ENCODE measurements at places on chromosomes 2 and 18.
A peak's percentile ranks its signal among the peaks of the same experiment; 100 is the strongest.

DNA sequence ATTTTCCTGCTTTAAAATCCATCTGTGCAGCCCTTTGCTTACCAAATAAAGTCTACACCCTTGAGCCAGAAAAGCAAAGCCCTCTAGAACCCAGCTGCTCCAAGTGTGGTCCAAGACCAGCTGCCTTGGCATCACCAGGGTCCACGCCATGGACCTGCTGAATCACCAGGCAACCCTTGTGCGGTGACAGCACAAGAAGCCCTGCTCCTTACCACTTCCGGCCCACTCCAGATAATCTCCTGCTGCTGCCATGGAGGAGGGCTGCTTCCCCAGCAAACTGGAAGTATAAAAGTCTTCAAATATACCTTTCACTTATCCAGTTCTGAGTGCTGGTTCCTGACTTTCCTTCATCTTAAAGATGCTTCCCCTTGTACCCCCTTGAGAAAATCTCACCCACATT lies 106.0 kb upstream of the PKDCC start:
- no peak for DNase-seq

DNA sequence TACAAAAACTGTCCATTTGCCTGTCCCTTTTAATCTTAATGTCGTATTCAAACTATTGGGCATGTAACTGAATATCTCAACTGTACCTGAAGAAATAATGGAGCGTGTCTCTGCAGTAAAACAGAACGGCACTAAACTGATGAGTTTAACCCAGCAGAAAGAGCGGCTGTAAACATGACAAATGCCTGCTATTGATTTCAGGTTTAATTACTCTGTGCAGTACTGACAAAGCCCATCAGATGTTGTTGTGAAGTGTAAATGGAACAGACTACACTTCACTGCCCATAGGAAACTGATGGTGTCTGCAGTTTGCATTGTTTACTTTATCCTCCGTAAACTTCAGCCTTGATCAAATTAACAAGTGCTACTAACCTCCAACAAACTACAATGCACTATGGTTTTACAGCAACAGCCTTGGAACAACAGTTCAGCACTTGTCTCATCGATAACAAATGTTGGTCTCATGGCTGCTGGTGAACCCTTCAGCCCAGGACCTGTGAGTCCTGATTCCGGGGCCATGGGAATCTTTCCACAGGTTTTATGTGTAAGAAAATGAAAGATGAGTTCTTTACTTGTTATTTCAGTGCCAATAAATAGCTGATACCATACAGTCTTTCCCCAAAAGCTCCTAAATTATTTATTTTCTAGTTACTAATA lies 316.5 kb downstream of the CCDC178 start:
- no peak for DNase-seq

DNA sequence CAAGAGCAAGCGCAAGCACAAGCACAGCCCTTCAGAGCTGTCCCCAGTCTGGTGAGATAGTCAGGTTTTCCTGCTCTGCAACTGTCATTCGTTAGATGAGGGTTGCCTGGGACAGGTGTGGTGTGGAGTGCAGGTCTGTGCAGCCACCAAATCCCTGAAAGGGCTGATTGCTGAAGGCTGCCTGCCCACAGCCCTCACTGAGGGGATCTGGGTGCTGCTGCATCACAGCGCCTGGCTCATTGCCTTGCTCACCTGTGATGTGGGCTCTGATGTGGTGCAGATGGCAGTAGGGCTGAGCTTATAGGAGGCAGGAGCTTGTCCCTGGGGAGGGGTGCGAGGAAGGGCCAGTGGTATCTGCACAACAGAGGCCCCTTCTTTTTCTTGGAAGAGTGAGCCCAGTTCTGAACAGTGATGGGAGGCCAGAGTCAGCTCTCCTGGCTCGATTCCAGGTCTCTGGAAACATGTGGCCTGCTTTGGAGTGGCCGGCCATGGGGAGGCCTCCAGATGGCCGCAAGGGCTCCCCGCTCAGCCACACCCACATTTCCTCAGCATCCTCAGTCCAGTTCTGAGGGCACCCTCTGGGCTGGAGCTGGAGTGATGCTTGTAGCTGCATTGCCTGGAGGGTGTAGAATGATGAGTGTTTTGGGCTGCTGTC lies 11.4 kb downstream of the UBE2F start:
- no peak for DNase-seq

- no peak for DNase-seq
Measured at GRCh38 chr2:37105150-37105549, 20.8 kb downstream of the GPATCH11 start.

- no peak for DNase-seq
Measured at GRCh38 chr18:63904694-63905093, 3.1 kb upstream of the SERPINB10 start.

DNA sequence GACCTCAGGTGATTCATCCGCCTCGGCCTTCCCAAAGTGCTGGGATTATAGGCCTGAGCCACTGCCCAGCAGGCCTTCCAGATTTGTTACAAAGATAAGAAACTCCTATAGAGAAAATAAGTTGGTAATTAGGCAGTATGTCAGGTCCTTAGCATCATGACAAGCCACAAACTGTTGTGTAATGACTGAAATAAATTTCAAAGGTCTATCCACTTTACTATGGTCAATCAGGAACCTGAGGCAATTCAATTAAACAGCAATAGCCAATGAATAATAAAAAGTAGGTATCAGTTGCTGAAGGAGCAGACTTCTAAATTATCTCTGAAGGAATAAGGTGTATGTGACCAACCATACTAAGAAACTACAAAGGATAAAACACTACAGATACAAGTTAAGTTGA lies 62.4 kb upstream of the ATIC start:
- DNase-seq = no peak

DNA sequence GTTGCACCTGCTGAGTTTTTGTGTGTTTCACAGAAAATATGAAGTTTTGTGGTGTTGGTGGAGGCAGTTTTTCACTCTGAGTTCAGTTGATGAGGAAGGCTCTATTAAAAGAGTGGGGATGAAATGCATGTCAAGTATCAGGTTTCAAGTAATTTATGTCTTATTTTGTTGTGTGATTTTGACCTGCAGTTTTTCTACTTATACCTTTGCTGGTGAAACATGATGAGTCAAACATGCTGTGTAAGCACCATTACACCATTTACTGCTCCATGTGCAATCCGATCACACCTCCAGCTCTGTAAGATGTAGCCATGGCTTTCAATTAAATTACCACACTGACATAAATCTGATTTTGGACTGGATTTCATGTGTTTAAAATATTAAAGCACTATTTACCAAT lies 174.5 kb upstream of the ZEB2 start:
- peak; percentile 0 for DNase-seq

DNA sequence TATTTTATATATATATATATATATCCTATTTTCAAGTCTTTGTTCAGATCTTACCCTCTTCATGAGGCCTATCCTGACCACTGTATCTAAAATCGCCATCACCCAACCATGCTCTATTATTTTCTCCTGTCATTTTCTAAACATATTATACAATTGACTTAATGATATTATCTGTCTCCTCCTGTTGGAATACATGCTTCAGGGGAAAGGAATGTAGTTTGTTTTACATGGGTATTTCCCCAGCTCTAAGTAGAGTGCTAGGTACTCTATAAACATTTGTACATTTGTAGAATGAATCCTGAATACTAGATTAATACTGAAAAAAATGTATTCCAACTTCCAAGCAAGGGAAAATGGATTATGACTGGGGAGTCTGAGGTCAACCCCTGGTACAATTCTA lies 26.2 kb downstream of the TTC21B start:
- DNase-seq = no peak

DNA sequence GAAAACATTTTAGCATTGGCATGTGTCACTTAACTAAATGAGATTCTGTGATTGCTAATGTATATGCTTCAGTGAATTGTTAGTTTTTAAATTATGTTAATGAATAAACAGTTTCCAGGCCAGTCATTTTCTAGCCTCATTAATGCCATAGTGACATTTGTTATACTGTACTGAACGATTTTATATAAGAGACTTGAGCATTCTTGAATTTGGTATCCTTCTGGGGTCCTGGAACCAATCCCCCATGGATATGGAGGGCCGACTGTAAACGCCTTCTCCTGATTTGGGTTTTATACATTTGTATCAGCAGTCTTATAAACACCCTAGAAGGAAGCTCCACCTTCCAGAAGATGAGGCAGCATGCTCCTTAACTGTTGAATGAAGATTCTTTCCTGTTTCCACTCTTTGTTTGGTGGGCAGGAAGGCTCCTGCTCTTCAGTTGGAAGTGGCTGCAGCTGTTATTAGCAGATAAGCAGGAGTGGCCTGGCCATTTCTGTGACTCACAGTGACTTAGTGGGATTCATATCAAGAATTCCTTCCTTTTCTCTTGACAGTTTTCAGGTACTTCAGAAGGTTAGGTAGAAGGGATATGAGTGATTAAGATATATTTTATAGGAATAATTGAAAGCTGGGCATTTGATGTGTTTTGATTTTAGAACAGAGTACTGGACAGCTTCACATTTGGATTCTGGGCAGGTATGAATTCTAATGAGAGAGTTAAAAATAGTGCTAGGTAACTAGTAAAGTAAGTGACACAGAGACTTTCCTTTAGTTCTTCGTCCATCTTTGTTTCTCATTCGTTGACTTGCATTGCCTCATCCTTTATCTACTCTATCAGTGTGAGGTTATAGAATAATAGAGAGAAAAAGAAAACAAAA lies 124.9 kb downstream of the PLCL1 start:
- no peak for DNase-seq

DNA sequence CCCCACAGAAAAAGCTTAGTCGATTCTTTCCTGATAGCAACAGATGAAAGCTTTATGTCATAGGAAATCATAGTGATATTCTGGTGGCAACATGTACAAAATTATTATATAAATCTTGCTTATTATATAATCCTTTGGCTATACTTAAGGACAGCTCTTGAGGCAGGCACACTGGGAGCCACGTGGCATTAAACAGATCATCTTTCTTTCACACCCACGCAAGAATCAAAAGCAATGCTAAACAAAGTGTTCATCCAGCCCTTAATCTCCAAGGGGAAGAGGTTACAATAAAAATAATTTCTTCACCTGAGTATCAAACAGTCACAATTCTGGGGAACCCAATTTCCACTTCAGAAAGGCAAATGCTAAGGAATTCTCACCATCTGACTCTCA lies 57.8 kb downstream of the CYB5A start:
- no peak for DNase-seq

- DNase-seq = peak; percentile 43
Measured at GRCh38 chr2:11579867-11580659, 46.2 kb downstream of the GREB1 start.

- no peak for DNase-seq
Measured at GRCh38 chr2:157413326-157414035, 30.4 kb downstream of the CYTIP start.

- DNase-seq = no peak
Measured at GRCh38 chr2:132677661-132678060, 7.7 kb upstream of the LYPD1 start.

- DNase-seq = no peak
Measured at GRCh38 chr18:76382275-76382674, 112.8 kb downstream of the ZNF516 start.

- DNase-seq = peak; percentile 61
Measured at GRCh38 chr18:24270937-24271380, 126.7 kb downstream of the OSBPL1A start.

DNA sequence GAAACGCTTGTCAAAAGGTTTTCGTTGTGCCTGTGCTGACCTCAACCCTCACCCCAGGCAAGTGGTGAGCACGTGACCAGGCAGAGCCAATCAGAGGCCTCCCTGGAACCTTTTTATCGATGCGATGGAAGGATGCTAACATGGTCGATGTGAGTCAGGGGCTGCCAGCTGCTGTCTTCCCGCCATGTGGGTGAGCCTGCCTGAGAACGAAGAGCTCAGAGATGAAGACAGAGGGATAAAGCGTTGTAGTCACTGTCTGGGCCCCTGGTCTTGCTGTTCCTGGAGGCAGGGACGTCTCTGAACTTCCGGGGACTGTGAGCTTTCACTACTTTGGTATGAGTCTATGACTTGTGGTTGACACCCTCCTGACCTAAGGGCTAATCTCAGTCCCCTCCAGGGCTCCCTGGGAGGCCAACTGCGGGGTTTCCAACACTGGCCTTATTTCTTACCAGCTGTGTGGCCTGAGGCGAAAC lies 18.6 kb downstream of the DNMT3A start:
- no peak for DNase-seq

DNA sequence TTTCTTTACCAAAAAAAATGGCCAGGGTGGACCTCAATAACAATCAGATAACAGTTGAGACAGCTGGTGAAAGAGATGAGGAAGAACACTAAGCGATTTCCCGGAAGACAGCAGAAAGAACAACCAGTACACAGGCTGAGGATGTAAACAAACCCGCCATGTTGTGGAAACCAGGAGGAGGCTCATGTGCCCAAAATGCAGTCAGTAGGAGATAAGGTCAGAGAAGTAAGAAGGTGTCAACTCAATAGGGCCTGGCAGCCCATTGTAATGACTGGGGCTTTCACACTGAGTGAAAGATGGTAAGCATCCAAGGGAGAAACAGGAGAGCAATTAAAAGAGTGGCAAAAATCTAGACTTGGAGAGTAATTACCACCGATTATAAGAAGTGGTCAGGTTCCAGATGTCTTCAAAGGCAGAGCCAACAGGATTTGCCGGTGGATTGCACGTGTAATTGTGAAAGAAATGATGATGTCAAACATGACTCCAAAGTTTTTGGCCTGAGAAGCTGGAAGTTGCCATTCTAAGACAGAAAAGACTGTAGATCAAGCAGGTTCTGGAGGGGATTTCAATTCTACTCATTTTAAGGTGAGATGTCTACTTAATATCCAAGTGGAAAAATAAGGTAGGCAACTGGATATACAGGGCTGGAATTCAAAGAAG lies 77.7 kb upstream of the CYP1B1 start:
- no peak for DNase-seq

- DNase-seq = peak; percentile 52
Measured at GRCh38 chr2:43040084-43040854, 186.1 kb downstream of the ZFP36L2 start.

GRCh38 chr2:217806482-217806765 lies 196.4 kb downstream of the TNS1 start:
- no peak for DNase-seq

DNA sequence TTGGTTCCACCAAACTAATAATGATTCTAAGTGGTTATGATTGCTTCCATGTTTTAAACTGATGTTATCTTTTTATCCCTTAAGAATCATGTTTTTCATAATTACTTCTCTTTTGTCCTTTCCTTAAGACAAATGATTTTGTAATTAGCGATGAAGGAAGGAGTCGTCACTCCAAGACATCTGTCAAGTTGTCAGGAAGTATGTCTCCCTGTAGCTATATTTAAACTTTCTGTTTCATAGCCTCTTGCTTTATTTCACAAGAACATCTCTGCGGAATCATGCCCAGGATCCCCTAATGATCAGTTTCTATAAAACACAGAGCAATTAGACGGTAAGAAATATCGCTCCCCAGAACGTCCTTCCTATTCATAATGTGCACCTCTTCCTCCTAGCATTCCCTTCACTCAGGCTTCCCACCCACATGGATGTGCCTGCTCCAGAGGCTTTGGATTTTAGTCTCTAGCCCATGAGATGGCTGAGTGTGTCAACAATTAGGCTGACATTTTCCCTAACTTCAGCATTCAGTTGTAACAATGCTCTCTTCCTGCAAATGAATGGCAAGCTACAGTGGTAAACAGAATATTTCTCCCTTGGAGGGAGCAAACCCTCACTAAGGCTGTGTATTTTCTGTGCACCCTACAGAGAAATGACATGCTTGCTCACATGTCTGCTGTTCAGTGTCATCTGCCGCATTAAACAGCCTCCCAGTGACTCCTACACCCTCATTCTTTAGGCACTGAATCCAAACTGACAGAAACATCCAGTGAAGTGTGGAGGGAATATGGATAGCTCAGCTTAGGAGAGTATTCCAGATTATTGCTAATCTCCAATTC lies 879.6 kb upstream of the CELF4 start:
- DNase-seq = no peak

All from SW480 (cell line).